ENCODE measurements at places on chromosomes 6 and 20. TPM values are rescaled to one million over a fixed set of nuclear protein-coding genes. Genes with fewer than 3 reads are reported as not detected.
A peak's percentile ranks its signal among the peaks of the same experiment; 100 is the strongest.

The GTSF1L gene
- total RNA-seq: not detected

The ZFP57 gene
- 2.6 TPM for total RNA-seq

The OR2J3 gene
- total RNA-seq: not detected

The HLA-DOA gene
- 7.8 TPM for total RNA-seq

The NKX2-2 gene
- not detected for total RNA-seq

The SLPI gene
- not detected for total RNA-seq

- ATAC-seq: peak; percentile 39
These were observed 37.5 kb upstream of the ENPP5 start for GRCh38 chr6:46208303-46208702.

DNA sequence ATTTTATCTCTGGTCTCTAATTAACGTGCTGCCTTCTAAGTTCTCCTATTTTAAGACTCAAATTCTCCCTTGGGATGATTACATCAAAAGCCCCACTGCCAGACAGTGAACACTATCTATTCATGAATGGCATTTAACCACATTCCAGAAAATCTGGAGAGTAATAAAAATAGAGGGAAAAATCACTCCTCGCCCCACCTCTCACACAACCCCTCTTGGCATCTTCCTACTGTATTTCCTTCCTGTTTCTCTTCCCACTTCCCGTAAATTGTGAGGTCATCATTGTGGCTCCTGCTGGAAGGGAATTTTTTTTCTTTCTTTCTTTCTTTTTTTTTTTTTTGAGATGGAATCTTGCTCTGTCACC, 31.5 kb downstream of the RAB44 start:
- ATAC-seq: no peak

DNA sequence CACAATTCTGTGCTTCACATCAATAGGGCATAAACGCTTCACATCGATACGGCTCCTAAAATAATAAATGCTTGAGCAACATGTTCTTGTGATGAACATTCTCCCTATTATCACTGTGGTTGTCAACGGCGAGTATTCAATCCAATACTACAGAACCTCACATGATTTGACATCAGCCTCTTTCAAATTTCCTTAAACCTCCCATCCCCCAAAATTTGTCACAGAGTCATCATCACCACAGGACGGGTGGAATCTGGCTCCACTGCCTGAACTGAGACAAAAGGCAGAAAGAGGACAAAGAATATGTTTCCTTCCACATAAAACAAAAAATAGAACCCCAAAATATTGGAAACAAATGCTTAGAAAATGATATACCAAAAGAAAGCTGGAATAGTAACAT, 7.3 kb downstream of the THEMIS start:
- peak; percentile 71 for ATAC-seq

DNA sequence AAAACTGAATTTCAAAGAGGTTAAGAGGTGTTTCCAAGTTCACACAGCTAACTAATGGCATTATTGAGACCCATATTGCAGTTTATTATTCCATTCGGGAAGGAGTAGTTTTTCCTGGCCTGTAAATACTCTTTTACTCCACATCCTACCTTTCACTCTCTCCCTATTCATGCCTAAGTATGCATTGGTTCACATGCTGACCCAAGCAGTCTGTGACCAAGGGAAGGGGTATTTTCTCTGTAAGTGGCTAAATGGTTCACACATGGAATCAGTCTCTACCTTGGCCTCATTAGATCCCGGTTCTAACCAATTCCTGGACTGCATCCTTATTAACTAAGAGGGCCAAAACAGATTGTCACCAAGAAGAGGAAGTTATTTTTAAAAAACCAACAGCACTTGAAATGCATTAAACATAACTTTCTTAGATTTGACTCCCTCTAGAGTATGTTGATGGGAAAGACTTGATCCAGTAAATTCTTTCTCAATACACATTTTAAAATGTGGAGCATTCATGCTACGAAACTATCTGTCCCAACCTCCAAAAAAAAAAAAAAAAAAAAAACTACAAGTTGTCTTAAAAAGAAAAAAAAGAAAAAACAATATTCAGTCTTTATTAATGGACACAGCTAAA, 17.8 kb upstream of the RSPO3 start:
- no peak for ATAC-seq

- no peak for ATAC-seq
These were observed 32.2 kb upstream of the TULP1 start for GRCh38 chr6:35544769-35545361.

DNA sequence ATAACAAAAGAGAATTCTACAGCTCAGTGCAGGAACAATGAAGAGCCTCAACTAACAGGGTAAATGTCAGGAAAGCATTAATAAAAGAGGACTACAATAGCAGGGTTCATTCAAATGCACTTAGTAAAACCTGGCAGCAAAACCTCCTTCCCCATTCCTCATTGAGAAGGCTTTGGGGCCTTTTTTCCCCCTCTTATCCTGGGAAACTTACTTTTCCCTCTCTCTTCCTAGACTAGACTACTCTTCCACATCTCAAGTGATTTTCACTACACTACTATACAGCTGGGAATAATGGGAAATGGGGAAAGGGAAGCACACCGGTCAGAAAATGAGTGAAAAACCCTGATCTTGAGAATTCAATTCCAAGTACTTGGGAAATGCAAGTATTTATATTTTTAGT, 10.1 kb downstream of the ROMO1 start:
- no peak for ATAC-seq

DNA sequence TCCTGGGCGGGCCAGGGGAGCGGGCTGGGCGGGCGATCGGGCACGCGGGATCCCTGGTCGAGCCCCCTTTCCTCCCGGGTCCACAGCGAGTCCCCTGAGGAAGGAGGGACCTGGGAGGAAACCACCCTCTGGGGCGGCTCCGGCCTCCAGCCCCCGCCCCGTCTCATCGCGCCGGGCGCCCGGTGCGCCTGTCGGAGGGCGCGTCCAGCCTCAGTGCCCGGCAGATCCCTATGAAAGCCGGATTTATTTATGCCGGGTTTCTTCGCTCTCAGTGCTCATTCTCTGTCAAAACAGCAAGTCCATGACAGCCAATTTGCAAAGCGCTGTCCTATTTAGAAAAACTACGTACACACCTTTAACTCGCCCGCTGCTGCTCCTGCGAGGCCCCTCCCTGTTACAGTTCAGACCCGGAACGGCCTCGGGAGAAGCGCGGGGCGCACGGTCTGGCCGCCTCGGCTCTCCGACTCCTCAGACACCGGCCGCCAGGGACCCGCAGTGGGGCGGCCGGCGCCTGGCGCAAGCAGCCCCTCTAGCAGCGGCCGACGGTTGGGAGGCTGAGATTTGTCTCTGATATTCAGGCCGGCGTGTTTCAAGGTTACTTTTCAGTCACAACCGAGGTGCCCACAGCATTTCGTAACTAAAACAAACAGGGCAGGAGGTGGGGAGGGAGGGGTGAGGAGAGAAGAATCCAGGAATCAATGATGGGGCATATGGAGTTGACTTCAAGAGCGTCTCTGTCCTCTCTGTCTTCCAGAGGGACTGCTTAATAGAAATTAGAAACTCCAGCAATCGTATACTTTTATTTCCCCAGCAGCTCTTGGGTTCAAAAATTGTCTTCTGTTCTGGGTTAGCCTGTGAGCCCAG, 782 bp upstream of the FOXA2 start:
- no peak for ATAC-seq

GRCh38 chr20:33785503-33785902, 25.6 kb upstream of the CHMP4B start:
- no peak for ATAC-seq

- ATAC-seq: no peak
These were observed 1.1 kb upstream of the BAK1 start for GRCh38 chr6:33581186-33581585.

DNA sequence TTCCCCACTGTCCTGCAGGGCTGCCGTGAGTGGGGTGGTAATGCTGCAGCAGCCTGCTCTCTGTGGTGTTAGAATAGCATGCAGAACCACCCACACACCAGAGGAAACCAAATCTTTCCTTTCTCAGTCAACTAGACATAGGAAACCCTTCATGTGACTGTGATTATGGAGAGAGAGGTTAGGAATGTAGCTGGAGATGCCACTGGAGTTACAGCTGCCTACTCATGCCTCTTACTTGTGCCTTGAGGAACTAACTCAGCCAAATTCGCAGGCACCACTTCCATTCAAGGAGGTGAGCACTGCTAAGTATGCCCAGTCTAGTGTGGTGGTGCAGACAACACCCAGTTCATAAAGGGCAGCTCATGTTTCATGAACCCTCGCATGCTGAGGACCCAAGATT, 27.4 kb downstream of the MUC22 start:
- no peak for ATAC-seq

- ATAC-seq: no peak
These were observed 173.1 kb downstream of the WDR27 start for GRCh38 chr6:169528755-169529154.

DNA sequence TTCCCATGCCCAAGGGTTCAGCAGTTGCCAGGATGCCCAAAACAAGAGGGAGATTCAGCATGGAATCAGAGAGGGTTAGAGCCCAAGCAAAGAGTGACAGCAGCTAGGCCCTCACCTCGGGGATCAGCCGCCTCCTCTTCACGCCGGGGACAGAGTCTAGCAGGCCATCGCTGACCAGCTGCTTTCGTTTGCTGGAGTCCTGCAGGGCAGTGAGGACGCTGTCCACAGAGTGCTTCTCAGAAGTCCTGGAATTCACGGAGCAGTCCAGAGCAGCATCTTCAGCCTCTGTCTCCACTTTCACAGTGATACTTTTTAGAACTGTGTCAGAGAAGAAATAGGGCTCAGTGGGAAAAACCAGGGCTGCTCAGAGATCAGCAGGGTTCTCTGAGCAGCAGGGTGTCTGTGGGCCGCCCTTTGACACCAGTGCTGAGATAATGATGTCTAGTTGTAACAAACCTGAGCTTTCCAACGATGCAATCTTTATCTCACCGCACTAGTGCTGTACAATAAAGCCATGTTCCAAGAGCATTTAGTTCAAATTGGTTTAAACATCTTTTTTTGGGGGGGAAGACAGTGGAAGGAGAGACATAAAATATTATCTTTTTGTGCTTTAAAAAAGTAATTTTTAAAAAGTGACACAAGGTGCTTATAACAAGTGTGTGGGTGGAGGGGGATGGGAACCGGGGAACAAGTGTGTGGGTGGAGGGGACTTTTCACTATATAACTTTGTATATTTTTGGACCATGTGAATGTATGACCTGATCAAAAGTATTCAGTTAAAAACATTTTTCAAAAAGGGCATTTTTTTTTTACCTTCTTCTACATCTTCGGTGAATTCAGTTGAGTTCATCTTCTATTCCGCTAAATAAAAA, 16.6 kb downstream of the BEND3 start:
- ATAC-seq: no peak

- no peak for ATAC-seq
These were observed 48.9 kb downstream of the DCBLD1 start for GRCh38 chr6:117531346-117531745.

GRCh38 chr20:54167909-54168872, 5.6 kb downstream of the CYP24A1 start:
- ATAC-seq: no peak

DNA sequence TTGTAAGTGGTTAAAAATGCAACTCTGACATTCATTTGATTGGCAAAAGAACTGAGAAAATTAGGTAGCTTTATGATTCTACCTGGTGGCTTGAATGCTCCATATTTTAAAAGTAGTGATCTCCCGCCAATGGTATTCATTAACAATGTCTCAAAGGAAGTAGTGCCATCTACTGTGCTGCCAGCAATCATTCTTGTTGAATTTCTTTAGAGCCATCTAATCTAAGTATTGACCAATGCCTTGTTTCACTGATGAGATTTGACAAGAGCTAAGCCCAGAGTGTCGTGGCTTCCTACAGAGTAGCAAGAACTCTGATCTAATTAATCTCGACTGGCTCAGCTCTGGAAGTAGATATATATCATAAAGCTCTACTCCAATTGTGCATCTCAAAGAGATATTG, 696.7 kb downstream of the C6orf118 start:
- ATAC-seq: no peak

DNA sequence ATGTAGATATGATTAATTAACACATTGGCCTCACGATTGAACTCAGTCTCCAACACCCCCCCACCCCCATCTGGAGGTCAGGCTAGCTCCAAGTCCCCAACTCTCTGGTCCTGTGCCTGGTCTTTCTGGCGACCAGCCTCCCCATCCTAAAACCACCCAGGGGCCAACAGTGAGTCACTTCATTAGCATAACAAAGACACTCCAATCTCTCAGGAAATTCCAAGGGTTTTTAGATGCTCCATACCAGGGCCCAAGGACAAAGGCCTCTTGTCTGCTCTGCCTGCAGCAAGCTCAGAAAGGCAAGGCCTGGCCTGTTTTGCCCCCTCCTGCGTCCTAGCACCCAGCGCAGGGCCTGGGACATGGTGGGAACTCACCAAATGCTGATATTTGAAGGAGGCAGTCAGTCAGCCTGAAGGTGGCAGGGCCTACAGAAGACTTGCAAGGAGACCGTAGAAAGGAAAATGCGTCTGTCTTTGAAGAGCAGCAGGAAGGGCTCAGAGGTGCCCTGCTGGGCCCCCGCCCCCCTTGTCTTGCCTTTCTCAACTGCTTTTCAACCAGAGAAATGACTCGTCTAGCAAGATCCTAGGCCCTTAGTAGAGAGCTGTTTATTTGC, 184.7 kb downstream of the CDH4 start:
- no peak for ATAC-seq

DNA sequence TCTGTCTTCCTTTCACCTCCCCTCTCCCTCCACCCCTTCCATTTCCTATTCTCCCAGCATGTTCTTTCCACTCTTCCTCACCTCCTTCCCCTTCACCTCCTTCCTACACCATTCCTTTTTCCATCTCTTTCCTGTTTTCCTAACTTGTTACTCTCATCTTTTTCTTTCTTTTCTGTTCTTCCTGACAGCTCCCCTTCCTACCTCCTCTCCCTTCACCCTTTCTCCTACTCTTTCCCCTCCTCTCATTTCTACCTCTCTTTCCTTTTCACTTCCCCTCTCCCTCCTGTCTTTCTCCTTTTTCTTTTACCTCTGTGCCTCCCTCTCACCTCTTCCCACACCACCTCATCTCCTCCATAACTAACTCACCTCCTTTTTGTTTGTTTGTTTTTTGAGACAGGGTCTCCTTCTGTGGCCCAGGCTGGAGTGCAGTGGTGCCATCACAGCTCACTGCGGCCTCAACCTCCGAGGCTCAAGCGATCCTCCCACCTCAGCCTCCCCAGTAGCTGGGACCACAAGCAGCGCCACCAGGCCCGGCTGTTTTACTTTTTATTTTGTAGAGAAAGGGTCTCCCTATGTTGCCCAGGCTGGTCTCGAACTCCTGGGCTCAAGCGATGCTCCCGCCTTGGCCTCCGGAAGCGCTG, 864 bp upstream of the ARFGEF2 start:
- ATAC-seq: no peak

DNA sequence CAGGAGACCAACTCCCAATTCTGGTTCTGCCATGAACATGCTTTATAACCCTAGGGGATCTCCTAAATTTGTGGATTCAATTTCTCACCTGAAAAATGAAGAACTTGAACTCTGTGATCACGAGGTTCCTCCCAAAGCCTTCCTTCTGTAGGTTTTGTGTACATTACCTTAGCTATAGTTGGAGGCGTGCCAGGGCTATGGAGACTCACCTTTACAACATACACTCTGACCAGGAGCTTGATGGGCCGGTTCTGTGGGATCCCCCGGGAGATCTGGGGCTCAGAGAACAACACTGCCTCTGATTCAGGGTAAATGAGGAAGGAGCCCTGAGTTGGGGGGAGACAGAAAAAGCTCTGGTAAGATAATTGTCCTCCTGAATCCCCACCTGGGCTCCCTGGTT, 34.1 kb downstream of the ERGIC3 start:
- no peak for ATAC-seq

- ATAC-seq: no peak
These were observed at the start of gene ANKRD60 for GRCh38 chr20:58228484-58229197. ANKRD60 (minus strand) TSS chr20:58228653; CDS start chr20:58228653, 0 bp downstream.
